NCI-H2081 treated with DMSO at 0.1 percent for 48 hours (cell line): ENCODE measurements at places on chromosomes 1 and 21.

- DNase-seq: no peak
Observed at GRCh38 chr1:81409780-81410274, 390.9 kb upstream of the ADGRL2 start.

- DNase-seq: no peak
Observed at GRCh38 chr1:214966346-214966745, 116.2 kb upstream of the KCNK2 start.

GRCh38 chr1:29531596-29531995 is 295.3 kb downstream of the PTPRU start:
- DNase-seq: no peak

- DNase-seq: no peak
Observed at GRCh38 chr1:34276606-34277005, 99.9 kb downstream of the C1orf94 start.

DNA sequence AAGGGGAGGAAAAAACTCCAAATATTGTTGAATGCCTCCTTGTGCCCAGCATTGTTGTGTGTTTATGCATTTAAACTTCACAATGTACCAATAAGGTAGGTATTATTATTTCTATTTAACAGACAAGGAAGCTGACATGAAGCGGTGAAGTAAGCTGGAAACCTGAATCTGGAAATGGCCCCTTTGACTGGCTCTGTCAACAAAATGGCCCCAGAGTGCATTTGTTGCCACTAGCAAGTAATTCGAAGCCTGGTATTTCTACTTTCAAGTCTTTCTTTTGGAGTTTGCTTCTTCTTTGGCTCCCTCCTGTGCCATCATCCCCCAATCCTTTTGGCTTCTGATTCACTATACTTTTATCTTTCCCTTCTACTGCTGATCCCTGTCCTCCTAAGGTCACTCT is 23.1 kb downstream of the CRYZL1 start:
- no peak for DNase-seq

GRCh38 chr1:248847956-248848561 is 10.0 kb downstream of the ZNF672 start:
- no peak for DNase-seq

DNA sequence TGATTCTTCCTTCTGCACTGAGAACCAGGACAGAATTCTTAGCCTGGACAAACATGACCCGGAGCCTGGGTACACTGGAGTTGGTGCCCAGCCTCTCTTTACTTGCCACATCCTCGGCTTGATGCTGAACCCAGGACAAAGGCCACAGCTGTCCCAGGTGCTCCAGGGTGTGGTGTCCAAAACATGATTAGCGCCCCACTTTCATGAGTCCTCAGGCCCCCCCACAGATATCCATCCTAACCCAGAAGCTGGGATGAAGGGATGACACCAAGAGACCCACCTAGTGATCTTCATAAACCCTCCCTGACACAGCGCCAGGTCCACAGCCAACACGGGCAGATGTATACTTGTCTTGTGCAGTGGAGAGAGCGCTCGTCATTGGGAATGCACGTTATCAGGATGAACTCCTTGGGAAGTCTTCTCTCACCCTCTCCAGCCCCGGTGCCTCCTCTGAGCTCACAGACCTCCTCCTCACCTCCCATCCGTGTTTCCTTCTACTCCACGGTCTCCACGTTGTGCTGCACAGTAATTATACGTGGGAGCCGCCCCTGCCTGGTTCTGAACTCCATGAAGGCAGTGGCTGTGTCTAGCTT is 3.6 kb downstream of the ABCA4 start:
- no peak for DNase-seq

DNA sequence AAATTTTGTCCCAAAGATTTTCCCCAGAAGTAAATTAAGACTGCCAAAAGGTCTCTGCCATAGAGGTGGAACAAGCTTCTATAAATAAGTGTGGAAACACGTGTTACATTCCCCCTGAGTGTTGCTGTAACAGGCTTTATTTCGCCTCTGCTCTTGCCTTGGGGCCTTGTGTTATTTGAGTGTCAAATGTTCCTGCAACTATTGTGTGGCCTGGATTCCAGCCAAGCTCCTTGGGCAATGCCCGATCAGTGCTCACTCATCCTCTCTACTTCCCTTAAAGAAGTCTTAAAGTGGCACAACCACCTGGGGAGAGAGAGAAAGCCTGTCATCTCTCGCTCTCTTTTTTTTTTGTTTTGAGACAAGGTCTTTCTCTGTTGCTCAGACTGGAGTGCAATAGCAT is 156.7 kb downstream of the NR5A2 start:
- DNase-seq: peak; percentile 36

GRCh38 chr1:68149907-68150306 is 82.4 kb downstream of the WLS start:
- DNase-seq: no peak

GRCh38 chr1:240312872-240313271 is 221.2 kb downstream of the FMN2 start:
- no peak for DNase-seq

GRCh38 chr1:41618871-41619270 is 134.4 kb upstream of the EDN2 start:
- no peak for DNase-seq
